Right renal pelvis (tissue), 4 donors: ENCODE measurements at places on chromosomes 4 and X.
A peak's percentile ranks its signal among the peaks of the same experiment; 100 is the strongest.

GRCh38 chr4:129474698-129475097, 378.7 kb downstream of the C4orf33 start:
- DNase-seq = no peak

- no peak for DNase-seq
Observed at GRCh38 chrX:119784747-119785446, 6.5 kb downstream of the RPL39 start.

DNA sequence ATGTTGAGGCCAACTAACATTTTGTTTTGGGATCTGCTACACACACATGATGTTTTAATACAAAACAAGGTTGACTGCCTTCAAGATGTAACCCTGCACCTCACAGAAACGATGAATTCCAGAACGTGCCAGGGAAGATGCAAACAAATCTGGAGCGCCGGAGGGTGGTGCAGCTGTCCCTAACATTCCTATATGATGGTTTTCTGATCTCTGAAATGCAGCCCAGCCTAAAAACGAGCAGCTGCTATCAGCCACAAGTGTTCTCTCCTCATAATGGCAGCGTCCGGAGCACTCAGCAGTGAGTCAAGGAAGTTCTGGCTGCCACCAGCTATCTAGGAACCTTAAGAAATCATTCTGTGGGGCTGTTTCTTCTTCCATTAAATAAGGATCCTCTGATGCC, 333.4 kb downstream of the NR3C2 start:
- no peak for DNase-seq

DNA sequence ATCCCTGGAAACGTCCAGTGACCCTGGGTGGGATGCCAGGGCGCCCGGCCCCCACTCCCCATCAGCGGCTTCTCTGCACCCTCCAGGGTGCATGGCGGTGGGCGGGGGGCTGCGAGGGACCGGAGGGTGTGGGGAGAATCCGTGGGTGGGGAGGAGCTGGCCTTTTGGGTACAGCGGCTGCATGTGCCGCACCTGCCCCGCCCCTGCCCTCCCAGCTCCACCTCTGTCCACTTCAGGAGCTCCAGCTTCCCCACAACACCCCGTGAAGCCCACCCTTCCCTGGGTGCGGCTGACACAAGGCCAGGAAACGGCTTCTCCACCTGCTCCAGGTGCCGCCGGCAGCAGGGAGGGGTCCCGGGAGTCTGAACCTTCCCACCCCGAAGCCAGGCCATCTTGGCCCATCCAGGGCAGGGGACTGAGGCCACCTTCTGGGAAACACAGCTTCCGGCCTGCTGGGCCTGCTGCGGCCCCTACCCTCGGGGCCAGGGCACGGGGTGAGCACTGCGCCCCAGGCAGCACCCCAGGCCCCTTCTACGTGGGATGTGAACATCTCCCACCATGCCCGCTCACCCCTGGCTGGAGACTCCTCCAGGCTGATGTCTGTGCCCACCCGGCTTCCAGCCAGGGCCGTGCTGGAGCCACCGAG, 34.6 kb downstream of the CPLX1 start:
- DNase-seq = no peak

GRCh38 chr4:23894021-23894420, 4.2 kb upstream of the PPARGC1A start:
- DNase-seq = no peak

DNA sequence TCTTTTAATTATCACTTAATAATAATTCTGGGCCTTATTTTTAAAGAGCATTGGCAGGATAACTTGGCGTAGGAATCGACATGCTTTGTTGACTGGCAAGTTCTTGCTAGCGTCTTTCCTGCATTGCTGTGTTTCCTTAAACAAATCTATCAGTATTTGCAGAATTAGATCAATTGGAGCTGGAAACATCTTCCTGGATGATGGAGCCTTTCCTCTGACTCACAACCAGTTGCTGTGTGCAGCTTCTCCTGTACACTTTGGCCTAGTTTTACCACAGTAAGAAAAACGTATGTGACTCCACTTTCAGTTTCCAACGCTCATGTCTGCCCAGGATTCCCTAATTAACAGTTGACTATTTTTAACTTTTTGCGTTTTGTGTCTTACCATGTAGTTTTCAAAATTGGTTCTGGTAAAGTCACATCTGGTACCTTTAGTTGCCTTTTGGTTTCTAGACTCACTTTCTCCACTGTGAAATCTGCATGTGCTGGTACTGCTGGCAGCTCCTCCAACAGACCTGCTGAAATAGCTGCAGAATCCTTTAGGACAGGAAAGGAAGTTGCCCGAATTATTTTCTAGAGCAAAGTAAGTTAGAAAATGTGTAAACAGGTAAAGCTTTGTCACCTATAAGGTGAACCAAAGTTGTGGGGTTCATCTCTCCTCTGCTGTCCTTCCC, 553.2 kb upstream of the FAT1 start:
- DNase-seq = no peak

DNA sequence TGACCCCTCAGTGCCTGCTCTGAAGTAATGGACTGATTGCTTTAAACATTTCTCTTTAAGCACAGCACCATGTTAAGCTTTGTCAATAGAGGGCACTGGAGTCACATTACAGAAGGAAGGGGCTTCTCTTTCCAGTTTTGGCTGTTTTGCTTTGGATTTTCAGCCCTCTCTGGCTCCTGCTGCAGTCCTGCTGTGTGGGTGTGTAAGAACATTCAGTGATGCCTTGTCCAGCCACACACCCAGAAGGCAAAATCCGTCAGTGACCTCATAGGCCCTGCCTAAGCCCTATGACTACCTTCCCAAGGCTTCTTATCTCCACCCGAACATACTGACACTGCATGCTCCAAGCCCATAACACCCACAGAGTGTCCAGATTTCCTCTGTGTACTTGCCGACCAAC, 215.3 kb upstream of the CTSO start:
- peak; percentile 23 for DNase-seq

DNA sequence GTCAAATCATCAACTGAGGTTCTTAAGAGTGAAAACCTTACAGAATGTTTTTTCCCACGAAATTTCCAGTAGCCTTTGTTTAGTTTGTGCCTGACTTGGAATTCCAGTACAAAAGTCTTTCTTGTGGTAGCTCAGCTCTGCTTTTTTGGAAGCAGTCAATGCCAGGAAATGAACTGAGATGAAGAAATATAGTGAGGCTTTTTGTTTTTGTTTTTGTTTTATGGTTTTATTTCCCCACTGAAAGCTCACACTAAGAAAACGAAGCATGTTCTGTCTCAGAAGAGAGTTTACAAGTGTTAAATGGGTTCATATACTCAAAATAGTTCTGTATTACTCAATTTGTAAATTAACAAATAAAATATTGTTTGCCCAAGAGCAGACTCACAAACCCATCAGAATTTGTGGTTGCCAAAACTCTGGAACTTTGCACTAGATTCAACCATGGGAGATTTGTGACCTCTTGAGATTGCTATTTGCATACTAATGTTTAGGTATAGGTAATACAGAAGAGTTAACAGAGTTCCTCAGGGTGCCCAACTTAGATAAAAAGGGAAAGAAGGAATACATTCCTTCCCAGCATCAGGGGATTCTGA, 1060.8 kb downstream of the FAT4 start:
- no peak for DNase-seq

DNA sequence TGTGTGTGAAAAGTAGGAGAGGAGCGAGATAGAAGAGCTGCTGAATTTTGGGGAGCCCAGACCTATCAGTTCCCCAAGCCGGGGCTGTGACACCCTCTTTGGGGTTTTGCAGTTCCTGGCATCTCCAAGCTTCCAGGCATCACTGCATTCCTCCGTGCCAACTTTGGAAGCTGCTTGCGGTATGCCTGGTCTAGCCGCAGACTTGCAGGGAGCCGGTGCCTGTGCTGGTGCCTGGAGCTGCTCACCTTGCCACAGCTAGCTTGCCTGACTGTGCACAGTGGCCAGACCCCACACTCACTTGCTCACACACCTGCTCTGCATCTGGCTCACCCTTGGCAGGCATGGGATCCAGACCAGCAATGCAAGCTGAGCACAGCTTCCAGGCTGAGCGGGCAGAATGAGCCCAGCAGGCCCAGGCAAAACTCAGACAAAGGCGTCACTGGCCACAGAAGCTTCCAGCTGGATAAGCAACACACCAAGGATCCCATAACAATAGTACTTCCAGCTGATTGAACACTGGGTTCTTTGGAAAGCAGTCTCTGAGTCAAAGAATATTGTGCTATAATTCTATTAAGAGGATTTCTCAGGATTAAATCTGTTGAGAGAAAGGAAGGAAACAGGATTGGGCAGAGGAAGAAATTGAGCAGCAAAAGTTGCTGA, 390.9 kb downstream of the TEX13C start:
- DNase-seq = no peak

DNA sequence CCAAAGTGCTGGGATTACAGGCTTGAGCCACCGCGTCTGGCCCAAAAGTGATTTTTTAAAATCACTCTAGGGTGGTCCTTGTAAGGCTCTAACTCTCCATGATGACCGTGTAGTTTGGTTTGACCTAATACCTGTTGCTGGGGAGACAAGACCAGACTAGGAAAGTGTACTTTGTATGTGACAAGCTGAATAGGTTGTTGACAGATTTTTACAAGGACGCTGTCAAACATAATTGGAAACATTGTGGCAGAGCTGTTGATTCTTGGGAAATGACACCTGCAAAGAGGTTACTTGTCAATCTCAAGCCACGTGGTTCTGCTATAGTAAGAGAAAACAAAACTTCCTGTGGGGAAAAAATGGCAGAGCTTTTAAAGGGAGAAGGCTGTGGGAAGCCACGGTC, 802.4 kb upstream of the HS3ST1 start:
- no peak for DNase-seq

DNA sequence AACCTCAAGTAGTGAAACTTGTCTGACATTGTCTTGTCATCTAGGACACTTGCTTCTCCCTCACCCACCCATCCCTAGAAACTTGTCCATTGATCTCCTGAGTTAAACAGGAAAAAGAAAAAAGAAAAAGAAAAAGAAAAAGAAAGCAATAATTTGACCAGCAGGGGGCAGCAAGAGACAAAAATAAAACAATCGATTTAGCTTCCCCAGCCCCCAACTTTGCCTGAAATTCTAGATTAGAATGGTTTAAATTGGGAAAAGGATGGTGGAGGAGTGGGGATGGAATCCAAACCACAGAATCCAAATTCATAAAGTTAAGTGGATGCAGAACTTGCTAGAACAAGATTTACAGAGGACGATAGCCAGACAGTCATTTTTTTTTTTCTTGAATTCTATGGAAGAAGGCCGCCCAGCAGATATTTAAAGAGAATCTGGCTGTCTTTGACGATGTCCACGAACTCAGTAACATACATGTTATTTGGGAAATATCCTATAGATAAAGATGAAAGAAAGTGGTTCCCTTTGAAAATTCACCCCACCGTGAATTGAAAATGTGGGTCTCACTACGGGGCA, 282.9 kb downstream of the USP46 start:
- no peak for DNase-seq

- DNase-seq = no peak
Observed at GRCh38 chrX:150236327-150236726, 126.8 kb upstream of the MAMLD1 start.

DNA sequence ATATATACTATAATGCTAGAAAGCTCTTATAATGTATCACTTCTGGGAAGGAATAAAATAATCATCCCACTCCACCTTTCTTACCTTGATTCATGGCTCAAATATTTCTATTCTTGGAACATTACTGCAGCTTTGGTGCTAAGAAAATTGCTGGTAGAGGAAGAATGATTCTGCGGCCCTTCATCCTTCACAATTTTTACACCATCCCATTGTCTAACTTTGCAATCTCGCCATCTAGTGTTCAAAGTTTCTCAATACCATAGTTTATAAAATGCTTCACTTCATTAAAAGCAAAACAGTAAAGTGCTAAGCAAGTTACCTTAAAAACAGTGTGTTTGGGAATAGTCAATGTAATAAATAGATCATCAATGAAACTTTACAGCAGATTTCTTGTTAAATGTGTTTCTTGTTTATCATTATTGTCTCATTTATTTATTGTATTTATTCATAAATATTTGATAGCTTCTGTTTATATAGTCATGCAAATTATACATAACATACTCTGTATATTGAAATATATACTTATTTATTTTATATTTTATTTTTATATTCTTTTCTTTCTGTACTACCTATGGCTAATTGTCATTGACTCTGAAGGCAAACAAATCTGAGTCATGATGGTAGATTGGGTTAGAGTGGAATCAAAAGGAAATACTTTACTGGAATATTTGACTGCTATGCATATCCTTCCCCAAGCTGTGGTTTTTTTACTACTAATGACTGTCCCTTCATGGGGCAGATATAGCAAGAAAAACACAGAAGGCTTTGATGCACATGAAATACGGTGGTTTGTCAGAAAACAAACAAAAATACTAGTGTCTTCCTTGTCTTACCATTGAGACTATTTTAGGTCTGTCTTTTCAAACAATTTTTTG, 390.7 kb downstream of the MAPK10 start:
- DNase-seq = peak; percentile 65

DNA sequence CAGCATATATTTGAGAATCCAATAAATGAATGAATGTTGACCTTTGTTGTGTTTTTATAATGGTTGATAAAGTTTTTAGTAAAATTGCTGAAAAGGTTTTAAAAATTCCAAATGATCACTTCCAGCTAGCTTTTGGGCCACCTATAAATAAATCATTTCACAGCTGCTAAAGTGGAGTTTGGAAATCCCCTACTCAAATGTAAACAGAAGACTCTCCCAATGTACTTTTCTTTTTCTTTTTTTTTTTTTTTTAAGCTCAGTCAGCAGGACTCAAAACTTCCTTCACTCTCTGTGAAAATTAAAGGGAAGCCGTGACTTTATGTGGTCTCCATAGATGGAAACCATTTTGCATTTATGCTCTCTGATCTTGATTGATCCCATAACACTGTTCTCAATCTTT, 45.2 kb downstream of the CXCL13 start:
- no peak for DNase-seq

GRCh38 chr4:60589425-60589824, 610.7 kb upstream of the ADGRL3 start:
- no peak for DNase-seq

GRCh38 chrX:31266203-31267076, 194.6 kb upstream of the FTHL17 start:
- DNase-seq = no peak

DNA sequence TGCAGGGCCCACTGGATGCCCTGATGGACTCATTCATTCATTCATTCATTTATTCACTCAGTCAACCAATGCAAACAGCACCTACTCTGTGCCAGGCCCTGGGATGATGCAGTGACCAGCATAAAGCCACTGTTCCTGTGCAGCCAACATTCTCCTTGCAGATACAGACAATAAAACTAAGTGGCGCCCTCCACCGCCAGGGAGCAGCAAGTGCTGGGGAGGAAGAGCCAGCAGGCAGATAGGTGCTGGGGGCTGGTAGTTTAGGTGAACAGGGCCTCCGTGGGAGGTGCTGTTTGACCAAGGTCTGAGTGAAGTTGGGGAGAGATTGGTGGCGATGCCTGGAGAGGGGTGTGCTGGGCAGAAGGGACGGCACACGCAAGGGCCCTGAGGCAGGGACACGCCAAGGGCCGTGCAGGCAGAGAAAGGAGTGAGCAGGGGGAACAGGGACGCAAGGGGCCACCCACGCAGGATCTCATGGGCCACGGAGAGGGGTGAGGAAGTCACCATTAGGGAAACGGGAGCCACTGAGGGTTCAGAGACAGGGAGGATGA, 65.5 kb downstream of the WFS1 start:
- DNase-seq = no peak

- DNase-seq = no peak
Observed at GRCh38 chrX:1491851-1492349, 39.2 kb upstream of the ASMTL start.
